ENCODE measurements at places on chromosomes 4 and X.

- DNase-seq = peak; percentile 46
Measured at GRCh38 chrX:111823128-111823527, 52.9 kb upstream of the TRPC5OS start.

DNA sequence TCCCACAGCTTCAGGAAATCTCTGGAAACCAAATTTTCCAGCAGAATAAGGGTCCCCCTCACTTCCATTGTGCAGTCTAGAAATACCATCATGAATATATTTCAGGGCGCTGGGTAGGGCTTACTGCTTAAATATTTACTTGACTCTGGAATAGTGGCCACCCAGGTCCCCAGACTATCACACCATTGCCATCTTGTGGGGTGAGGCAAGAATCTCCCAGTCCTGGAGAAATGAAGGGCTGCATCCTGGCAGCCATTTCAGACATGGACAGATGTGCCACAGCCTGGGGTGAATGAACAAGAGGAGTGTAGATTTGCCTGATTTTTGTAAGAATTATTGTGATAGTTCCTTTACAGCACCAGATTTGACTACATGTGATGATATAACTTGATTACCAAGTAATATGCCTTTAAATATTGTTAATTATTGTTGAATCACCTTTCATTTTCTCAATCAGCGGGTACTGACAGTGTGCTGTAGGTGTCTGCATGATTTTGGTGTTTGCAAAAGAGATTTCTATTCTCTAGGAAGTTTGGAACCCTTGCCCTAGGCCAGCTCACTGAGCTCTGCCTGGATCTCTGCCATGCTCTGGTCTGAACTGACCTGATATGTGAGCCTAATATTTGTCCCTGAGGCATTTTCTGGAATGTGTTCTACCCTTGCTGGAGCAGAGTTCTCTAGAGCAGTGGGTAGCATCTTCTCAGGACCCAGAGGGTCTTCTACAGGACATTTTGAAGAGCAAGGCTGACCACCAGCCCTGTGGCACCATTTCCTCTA lies 183.4 kb downstream of the KIT start:
- DNase-seq = peak; percentile 40

GRCh38 chrX:77975755-77976154 lies 6.3 kb upstream of the PGAM4 start:
- no peak for DNase-seq

GRCh38 chr4:169340834-169341233 lies 70.1 kb upstream of the SH3RF1 start:
- no peak for DNase-seq

DNA sequence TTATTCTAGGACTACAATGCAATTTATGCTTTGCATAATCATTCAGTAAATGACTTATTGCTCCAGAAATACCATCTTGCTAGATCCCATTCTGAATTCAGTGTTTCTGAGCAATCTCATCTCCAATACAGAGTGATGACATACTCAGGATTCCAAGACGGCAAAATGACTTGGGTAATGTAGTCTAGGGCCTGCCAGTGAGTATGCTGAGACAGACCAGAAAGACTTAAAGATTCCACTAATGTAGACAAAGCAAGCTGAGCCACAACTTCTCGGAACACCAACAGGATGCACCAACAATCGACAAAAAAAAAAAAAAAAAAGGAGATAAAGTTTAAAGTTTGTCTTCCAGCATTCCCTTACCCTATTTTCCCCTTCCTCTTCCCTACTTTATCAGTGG lies 919 bp upstream of the SEC24B start:
- DNase-seq = peak; percentile 83

DNA sequence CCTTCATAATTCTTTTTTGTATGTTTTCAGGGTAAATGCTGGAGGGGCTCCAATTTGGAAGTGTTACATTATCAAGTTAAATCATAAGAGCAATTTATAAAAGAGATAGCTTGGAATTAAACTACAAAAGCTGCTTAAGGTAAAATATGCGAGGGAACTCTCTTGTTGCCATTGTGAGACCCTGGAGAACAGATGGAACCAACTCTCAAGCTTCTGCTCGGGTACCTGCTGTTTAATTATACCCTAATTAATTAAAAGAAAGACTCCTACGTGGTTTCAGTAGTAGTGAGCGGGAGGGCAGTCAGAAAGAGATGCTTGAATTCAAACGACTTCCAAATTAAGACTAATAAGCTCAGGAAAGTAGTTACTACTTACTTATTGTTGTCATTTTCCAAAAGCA lies 313.1 kb upstream of the TACR3 start:
- DNase-seq = no peak

DNA sequence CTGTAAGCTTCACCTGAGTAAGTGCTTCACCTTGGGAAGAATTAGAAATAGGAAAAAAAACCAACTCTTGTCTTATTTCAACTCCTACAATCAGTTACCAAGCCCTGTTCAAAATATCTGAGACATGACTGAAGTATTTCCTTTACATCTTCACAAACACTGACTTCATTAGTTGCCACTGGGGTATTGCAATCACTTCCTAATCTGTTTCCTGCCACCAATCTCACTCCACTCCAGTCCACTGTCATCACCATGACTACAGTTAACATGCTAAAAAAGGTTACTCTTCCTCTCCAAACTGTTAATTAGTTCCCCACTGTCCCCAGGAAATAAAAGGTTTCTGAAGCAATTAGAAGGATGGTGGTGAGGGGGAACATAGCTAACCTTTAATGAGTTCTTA lies 3.3 kb upstream of the SUPT20HL1 start:
- peak; percentile 49 for DNase-seq

GRCh38 chr4:48269861-48270522 lies 354 bp upstream of the TEC start:
- peak; percentile 68 for DNase-seq

GRCh38 chr4:2261110-2261852 lies 628 bp downstream of the MXD4 start:
- DNase-seq = peak; percentile 67

GRCh38 chr4:55758066-55758465 lies 61.5 kb upstream of the EXOC1L start:
- peak; percentile 18 for DNase-seq

- peak; percentile 28 for DNase-seq
Measured at GRCh38 chr4:109989044-109989443, 76.4 kb downstream of the EGF start.

- no peak for DNase-seq
Measured at GRCh38 chrX:27797575-27797974, 10.2 kb upstream of the MAGEB10 start.

DNA sequence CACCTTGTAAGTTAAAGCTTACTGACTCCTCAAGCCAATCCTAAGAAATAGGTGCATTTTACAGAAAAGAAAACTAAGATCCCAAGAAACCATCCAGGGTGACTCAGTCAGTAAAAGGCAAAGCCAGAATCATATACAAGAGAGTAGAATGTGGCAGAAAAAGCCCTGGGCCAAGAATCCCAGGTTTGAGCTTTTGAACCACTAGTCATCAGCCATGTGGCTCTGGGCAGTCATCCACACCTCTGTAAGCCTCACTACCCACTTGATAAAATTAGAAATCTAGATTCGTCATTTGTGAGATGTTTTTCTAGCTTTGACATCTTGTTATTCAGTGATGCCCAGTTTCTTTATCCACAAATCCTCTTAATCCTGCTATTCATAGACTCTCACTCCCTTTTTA lies 122.2 kb upstream of the PDE5A start:
- DNase-seq = peak; percentile 28

GRCh38 chrX:20265726-20266681 lies 705 bp downstream of the RPS6KA3 start:
- DNase-seq = peak; percentile 10

- DNase-seq = no peak
Measured at GRCh38 chr4:8229331-8229975, 30.4 kb downstream of the SH3TC1 start.

GRCh38 chr4:74014332-74014731 lies 15.9 kb upstream of the CXCL5 start:
- no peak for DNase-seq

- no peak for DNase-seq
Measured at GRCh38 chr4:59484944-59485343, 1715.2 kb upstream of the ADGRL3 start.

GRCh38 chr4:6426571-6427438 lies 45.6 kb downstream of the PPP2R2C start:
- DNase-seq = no peak

DNA sequence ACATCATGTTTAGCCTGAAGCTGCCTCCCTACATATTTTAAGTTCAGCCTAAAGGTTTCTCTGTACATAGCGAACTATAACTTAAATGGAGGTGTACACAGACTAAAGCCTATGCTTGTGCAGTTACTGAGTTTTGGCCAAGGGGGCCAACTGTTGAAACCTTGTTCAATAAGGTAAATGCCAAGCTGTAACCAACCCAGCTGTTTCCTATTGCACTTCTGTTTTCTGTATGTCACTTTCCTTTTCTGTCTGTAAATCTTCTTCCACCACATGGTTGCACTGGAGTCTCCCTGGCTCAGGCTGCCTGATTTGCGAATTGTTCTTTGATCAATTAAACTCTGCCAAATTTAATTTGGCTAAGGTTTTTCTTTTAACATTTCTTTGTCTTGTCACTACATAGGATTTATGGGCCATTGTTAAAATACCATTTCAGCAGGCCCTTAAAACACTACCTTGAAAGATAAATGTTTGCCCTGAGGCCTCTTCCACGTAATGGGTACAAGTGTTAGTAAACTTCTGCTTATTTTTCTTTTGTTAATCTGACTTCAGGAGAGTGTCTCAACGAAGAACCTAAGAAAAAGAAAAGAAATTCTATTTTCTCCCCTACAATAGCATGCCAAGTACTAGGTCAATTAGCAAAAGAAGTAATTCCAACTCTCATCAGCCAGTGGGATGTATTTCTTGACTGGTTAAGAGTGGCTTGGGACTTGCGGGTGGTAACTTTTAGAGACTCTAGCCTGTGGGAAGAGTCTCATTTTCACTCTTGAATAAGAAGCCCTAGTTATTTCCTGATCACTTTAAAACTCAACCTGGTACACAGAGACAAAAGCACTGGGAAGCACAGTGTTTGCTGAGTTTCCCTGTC lies 45.7 kb upstream of the PRSS12 start:
- DNase-seq = no peak

DNA sequence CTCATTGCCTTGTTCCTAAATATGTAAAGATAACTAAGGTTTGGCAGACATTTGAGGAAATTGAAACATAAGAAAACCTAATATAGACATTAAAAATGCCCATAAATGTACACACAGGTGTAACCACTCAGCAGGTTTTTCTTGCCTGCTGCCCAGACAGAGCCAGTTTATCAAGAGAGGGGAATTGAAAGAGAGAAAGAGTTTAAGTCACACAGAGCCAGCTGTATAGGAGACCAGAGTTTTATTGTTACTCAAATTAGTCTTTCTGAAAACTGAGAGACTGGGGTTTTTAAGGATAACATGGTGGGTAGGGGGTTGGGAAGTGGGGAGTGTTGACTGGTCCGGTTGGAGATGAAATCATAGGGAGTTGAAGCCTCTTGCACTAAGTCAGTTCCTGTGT lies 119.0 kb downstream of the CFAP299 start:
- no peak for DNase-seq

- no peak for DNase-seq
Measured at GRCh38 chrX:48022100-48022499, 15.3 kb downstream of the SPACA5 start.

DNA sequence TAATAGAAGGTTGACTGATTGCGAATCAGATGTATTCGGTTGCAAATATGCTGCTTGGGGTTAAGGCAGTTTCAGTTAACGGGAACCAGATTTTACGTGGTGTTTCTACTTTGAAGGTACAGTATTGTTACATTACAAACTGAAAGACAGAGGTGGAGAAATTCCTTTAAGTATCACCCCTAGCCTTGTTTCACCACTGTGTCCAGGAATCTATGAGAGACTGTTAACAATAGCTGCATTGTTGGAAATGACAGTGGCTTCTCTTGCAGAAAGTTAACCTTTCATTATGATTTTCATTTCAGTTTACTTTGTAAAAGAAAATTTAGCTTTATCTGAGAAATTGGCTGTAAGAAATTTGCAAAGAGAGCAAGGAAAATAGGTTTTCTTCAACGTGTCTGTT lies 2.6 kb downstream of the CDKL5 start:
- no peak for DNase-seq

DNA sequence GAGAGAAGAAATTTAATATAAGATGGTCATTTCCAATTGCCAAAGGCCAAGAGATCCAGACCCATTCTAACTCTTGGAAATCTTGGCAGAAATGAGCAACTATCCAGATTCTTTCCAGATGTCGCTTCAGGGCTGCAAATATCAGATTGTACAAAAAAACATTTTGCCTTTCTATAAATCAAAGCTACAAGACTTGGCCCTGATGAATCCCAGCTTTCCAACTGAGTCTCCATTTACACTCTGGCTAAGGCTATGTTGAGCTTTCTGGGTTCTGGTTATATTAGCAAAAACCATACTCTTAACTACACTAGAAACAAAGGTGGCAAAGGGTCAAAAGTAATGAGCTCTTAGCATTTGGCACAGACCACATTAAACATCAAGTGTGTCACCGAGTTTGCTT lies 345.8 kb downstream of the OPHN1 start:
- no peak for DNase-seq
